ENCODE measurements at places on chromosomes 11 and 22. TPM values are rescaled to one million over a fixed set of nuclear protein-coding genes. Genes with fewer than 3 reads are reported as not detected.

The MYO18B gene
- 117 TPM for polyA plus RNA-seq

The OLFML1 gene
- polyA plus RNA-seq: 35.0 TPM

The ESAM gene
- 46.2 TPM for polyA plus RNA-seq

The JAML gene
- 1.7 TPM for polyA plus RNA-seq

The ALDH3B2 gene
- polyA plus RNA-seq: not detected

The APOL5 gene
- 1.5 TPM for polyA plus RNA-seq

The WT1 gene
- not detected for polyA plus RNA-seq

DNA sequence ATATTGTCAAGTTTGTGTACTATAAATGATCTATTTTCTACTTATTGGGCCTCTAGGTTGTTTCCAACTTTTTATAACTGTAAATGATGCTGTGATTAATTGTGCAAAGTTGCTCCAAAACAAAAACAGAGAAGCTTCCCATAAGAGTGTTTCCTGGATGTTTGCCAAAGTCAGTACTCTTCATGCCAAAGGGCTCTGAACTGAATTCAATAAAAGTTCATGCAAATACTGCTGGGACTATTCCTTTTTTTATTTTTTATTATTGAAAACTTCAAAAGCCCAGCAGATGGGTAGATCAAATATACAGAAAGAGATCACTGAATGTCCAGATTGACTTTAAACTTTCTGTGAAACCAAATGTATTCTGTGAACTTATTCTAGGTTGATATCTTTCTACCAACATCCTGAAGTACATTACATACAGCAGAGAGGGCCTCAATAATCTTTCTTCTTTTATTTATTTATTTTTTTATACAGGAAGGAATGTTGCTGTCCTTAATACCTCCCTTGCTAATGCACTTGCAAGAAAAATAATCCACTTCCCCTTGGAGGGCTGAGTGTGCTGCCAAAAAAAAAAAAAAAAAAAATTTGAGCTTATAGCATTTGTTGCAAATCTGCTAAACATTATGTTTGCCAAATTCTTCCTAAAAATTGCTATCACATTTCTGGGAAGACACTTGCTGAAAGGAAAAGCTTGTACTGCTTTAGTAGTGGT lies 53.0 kb downstream of the CTSC start:
- DNase-seq: peak; percentile 58

DNA sequence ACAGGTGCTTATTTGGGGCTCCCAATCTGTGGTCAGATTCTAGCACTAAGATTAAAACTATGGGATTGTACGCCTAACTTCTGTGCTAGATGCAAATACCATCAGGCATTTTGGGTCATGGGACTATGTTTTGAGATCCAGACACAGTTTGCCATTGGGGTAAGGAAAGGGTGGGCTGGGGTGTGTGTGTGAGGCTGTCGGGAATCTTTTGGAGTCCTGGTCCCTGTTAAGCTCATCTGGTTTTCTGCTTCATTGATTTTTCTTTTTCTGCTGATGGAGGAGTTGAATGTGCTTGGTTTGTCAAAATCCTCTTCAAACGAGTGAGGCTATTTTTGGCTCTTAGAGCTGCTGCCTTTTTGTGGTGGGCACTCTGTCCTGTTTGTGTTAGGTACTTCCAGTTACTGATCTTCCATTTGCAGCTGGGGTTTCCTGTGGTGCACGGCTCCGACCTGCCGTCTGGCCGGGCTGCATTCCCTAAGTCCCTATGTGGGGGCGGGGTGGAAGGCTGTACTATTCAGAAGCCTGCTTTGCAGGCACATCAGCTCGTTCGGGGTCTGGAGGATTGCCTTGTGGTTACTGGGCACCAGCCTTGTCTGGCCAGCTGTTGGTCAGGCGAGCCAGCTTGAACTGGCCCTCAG lies 2.9 kb downstream of the BCR start:
- DNase-seq: no peak

GRCh38 chr11:119041821-119042514 lies 11.3 kb upstream of the SLC37A4 start:
- no peak for DNase-seq

- DNase-seq: no peak
Observed at GRCh38 chr11:20621679-20622078, 22.3 kb downstream of the SLC6A5 start.

- no peak for DNase-seq
Observed at GRCh38 chr22:30922151-30922611, 46.4 kb downstream of the MORC2 start.

DNA sequence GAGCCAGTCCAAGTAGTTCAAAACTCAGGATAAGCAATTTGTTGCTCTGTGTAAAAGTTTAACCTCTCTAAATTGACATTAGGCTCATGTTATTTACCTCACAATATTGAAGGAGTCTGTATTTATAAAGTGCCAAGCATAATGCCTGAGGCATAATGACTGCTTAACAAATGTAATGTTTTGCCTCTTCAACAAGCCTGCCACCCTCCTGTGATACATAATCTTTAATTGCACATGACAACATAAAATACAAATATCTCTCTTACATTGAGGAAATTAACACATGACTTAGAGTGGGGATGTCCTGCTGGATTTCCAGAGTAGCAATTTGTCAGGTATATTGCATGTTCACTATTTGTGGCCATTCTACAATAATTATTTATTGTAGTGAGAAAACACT lies 469.2 kb upstream of the ANO5 start:
- no peak for DNase-seq

DNA sequence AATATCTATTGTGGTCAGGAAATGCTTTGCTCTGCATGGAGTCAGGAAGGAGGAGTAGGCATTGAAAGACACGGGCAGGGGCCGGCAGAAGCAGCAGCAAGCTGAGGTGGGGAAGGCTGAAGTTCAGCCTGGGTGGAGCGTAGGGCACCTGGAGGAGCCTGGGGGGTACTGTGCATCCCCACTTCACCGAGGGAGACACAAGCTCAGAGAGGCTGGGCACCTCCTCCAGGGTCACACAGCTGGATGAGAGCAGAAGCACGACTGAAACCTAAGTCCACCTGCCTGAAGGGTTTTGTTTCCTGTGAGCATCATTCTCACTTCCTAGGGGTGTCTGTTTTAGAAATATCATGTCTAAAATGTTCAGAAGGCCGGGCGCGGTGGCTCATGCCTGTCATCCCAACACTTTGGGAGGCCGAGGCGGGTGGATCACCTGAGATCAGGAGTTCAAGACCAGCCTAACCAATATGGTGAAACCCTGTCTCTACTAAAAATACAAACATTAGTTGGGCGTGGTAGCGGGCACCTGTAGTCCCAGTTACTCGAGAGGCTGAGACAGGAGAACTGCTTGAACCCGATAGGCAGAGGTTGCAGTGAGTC lies 138.3 kb downstream of the MPPED1 start:
- DNase-seq: no peak

GRCh38 chr11:22702031-22702430 lies 35.6 kb downstream of the GAS2 start:
- DNase-seq: no peak

- no peak for DNase-seq
Observed at GRCh38 chr11:45933131-45933831, 10.8 kb downstream of the LARGE2 start.

DNA sequence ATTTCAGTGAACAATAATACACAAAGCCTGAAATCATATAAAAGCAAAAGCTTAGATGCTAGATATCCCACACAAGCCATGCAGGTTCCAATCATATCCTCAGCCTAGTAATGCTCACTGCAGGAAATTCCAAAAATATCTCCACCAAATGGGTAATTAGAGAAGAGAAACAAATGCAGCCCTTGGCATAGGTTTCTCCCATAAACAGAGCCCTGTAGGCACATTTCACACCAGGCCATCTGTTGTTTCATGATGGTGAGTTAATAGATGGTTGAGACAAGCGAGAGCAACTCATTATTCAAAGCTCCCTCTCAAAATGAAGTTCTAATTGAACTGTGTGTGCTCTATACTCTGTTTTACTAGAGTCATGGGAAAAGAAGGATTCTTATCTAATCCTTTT lies 154.6 kb upstream of the TRPC6 start:
- DNase-seq: no peak

- no peak for DNase-seq
Observed at GRCh38 chr22:25488244-25489020, 76.0 kb upstream of the GRK3 start.

All from forelimb muscle (tissue), 1 donor.